Head of caudate nucleus (tissue), 42 donors: ENCODE measurements at places on chromosomes 5 and 9.

DNA sequence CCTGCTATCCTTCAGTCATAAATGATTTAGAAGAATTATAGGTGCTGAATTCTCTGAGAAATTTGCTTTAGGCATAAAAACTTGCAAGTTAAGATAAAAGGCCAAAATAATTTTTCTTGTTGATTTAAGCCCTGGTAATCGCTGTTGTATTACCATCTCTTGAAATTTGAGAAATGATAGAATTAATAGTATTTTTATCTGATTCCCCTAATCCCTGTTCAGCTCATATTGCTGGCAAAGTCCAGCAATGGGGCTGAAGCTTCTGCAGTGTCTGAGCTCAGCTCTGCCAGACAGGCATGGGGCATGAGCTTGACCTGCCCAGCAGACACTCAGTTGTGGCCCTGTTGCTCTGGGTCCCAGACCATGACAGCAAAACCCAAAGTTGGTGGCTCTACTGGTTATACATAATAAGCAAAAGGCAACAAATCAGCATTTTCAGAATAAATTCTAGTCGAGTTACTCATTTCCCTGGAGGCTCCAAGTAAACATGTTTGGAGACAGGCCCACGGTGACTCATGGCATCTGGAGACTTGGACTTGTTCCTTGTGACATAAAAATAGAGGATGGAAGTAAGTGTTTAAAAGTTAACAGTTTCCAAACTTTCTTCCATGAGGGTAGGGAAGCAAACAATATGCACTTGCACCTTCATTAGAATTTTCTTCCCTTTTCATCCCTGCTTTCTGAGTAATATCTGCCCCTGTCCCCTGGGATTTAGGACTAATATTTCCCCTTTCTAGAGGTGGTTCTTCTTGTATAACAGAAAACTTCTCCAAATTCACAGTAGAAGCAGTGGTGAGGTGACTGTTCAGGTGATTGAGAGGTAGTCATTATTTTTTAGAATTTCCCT is 60.2 kb upstream of the SLC2A8 start:
- DNase-seq: peak; percentile 64

DNA sequence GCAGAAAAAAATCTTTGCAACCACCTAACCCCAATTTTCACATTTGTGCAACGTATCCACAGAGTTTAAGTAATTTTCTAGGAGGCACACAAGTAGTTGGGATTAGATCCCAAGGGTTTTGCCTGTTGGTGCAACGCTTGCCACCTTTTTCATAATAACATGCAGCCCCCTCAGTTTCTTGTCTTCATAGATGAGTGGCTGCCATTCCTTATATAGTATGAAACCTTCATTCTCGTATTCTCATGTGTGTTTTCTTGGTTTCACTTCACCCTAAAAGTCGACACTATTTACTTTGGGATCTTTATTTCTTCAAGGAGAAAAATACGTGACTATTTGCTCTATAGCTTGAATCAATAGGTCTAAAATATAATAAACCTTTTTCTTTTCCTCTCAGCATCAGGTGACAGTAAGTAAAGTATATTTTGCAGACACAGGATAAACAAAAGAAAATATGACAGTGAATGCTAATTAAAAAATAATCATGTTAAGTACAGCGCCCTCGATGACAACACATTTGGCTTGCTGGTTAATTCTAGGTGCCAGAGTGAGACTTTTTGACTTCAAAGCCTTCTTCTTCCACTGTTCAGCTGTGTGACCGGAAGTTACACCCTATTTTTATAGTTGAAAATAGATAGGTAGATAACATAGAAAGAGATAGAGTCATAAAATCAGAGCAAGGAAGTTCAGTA is 342.8 kb upstream of the CCNG1 start:
- DNase-seq: no peak

DNA sequence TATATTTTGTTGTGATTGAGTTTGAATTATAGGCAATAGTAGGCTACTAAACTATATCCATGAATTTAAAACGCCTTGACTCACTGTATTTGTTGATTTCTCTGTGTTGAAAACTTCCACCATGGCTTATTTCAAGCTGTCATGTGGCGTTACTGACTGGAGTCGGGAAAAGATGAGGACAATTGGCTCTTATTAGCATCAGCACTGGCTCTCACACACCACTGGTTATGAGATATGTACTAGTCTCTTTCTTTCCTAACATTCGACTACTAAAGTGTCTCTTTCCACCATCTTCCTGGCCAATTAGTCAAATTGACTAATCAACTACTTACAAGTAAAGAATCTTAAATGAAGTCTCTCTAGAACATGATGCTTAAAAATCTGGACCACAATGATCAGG is 9.1 kb upstream of the DAB2 start:
- no peak for DNase-seq

GRCh38 chr5:120062515-120062917 is 401.6 kb upstream of the PRR16 start:
- no peak for DNase-seq

DNA sequence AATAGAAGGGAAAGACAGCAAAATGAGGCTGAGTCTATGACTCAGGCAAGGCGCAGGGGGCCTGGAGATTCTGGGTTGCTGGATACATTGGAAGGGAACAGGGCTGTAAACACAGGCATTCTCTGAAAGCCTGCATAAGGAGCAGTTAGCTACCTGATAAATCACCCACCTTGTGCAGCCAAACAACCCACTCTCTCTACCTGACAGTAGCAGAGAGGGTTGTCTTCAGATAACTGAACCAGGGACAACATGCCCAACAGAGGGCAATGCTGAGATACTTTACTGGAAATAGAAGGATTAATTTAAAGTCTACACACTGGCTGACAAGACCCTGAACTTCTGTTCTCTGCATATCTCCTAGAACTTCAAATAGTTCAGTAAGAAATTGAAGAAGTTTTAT is 161.6 kb downstream of the KCTD16 start:
- DNase-seq: no peak

DNA sequence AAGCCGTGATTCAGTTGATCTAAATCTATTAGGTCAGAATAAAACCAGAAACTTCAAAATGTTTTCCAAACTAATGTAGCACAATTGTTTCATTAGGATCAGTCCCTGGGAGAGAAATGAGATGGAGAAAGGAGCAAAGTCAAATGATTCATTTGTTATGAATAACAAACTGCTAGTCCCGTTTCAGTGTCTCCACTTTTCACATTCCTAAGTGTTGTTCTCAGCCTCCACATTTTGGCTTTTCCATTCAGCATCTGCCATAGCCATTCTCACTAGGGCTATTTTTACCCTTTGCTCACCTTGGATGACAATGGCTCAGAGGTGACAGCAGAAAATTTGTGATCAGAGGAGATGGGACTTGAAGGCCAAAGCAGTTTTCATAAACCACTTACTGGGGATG is 314.1 kb upstream of the KIF2A start:
- DNase-seq: no peak

GRCh38 chr5:134846641-134846960 is 833 bp downstream of the C5orf24 start:
- DNase-seq: no peak

- DNase-seq: no peak
These were observed 6.7 kb upstream of the SLIT3 start for GRCh38 chr5:169307646-169308045.

DNA sequence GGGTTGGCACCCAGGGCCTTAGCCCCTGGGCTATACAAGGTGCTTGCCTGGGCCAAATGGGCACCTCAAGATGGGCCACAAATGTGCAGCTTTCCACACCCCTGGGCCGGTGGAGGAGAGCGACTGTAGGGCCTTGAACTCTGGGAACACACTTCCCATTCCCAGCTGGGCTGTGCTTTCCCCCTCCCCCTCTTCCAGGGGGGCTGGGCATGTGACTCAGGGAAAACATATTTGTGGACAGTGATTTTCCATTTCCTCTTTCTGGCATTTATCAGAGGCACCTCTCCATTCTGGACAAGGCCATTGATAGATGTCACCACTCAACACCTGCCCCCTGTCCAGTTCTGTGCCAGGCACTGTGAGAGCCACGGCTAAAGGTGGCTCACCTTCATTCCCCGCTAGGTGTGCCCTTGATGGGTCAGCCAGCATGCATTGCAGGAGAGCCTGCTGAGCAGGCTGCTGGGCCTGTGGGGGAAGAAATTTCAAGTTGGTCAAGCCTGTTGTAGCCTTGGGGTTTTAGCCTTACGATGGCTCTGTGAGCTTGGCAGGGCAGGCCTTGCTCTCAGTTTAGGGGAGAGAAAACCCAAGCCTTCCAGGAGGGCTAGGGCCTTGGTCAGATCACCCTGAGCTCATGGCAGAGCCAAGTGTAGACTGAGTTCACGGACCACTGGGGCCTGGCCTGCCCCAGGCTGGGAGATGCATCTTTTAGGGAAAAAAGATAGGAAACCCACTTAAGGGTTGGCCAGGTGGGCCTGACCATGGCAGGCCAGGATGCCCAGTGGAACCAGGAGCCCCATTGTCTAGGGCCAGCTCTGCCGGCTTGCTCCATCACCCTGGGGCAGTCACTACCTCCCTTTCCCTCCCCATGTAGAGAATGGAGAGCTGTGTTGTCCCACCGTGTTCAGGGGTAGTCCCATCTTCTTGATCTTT is 113.9 kb downstream of the DAB2IP start:
- DNase-seq: no peak

GRCh38 chr5:54838843-54839242 is 146.6 kb downstream of the ESM1 start:
- DNase-seq: no peak

DNA sequence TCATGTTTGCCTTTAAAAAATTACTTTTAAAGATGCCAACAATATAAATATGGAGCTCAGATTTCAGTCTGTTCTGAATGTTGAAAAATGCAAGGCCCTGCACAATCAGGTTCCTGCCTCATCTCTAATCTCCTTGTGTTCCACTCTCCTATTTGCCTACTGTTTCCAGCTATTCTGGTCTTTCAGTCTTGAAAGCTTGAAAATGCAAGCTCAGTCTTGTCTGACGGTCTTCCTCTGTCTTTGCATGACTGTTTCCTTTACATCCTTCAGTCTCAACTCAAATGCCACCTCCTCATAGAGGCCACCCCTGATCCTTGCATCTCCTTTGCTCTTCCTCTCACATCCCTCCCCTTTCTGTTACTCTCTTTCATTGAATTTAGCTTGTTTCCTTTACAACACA is 354.9 kb downstream of the KIF4B start:
- DNase-seq: no peak

- DNase-seq: no peak
These were observed 69.2 kb upstream of the FCN1 start for GRCh38 chr9:134986957-134987356.

- DNase-seq: no peak
These were observed 64.7 kb downstream of the NR3C1 start for GRCh38 chr5:143338658-143339366.

GRCh38 chr5:85108471-85108870 is 723.8 kb upstream of the EDIL3 start:
- DNase-seq: no peak

GRCh38 chr5:137516251-137516797 is 17.2 kb upstream of the SPOCK1 start:
- no peak for DNase-seq

DNA sequence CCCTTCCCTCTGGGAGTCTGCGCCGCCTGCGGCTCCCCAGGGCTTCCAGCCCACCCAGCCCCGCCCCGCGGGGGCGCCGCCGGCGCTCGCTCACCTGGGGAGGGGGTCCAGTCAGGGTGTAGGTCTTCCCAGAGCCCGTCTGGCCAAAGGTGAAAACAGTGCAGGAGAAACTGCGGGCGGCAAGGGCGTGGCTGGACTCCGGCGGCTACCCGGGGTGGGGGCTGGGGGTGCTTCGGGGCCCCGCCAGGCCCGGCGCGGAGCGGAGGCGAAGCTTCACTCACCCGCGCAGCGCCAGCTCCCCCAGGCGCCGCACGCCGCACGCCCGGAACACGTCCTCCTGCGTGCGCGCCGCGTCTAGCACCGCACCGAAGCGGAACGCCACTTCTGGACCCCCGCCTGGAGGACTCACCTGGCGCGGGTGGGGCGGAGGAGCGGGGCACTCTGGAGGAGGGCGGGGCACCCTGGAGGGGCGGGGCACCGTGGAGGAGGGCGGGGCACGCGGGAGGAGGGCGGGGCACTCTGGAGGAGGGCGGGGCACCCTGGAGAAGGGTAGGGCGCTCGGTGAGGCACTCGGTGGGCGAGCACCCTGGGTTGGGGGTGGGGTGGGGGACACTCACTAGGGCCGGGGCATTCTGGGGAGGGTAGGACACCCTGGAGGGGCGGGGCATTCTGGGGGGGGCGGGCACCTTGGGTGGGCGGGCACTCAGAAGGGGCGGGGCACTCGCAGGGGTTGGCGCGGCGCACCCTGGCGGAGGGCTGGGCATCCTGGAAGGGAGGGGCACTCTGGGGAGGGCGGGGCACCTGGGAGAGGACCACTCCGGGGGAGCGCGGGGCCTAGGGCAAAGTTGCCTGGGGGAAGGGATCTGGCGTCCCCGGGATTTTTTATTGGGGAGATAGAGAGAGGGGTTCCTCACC is 814 bp downstream of the KIF12 start:
- peak; percentile 53 for DNase-seq

GRCh38 chr9:125145425-125145824 is 2.1 kb upstream of the SCAI start:
- DNase-seq: no peak

DNA sequence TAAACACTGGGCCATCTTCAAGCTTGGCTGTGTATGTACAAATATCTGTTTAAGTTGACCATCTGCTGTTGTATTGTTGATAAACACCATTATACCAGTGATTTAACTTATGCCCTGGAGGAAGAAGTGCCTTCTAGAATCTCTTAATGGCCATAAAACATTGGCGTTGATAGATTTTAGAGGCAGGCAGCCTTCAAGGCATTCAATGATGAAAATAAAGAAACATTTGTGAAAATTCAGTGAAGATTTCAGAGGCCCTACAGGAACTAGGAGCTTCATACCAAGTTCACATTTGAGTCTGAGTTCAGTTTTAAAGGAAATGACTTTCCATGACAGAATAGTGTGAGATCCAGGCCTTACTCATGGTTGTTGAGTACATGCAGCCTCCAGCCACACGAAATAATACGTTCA is 52.2 kb downstream of the MAP1B start:
- DNase-seq: no peak

GRCh38 chr5:157038568-157039187 is 20.2 kb downstream of the HAVCR1 start:
- DNase-seq: no peak
